ENCODE measurements at places on chromosomes 5 and 9.

DNA sequence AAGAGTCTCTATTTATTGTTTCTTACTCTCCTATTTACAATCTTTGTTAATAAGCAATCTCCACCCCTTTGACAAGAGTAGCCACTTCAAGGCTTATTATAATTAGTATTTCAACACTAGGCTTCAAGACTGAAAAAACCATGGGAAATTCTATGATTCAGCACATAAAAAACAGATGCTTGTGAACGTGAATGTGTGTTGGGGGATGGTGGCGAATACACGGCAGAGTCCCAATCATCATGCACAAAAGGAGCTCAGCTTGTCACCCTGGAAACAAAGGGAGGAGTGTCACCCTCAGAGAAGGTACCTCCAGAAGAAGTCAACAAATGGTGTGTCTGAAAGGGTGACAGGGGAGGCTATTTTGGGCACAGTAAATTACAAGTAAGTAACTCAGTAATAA is 157.2 kb upstream of the RETREG1 start:
- no peak for DNase-seq

- DNase-seq, result no peak
Measured at GRCh38 chr5:171595801-171596231, 176.4 kb downstream of the FGF18 start.

GRCh38 chr9:35658968-35659220 is 802 bp downstream of the CCDC107 start:
- no peak for DNase-seq

DNA sequence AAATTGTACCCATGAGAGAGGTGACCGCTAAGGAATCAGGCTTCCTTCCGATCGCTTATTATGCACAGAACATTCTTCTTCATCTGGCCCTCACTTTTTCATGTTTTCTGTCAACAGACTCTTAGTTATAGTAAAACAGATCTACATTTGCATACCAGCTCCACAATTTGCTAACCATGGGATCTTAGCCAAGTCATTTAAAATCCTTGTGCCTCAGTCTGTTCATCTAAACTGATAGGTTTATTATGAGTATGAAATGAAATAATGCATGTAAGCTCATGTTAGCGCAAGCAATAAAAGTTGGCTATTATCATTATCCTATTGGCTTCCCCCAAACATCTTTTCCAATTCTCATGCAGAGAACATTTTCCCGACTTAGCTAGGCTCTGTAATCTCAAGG is 42.3 kb downstream of the FGF1 start:
- no peak for DNase-seq

DNA sequence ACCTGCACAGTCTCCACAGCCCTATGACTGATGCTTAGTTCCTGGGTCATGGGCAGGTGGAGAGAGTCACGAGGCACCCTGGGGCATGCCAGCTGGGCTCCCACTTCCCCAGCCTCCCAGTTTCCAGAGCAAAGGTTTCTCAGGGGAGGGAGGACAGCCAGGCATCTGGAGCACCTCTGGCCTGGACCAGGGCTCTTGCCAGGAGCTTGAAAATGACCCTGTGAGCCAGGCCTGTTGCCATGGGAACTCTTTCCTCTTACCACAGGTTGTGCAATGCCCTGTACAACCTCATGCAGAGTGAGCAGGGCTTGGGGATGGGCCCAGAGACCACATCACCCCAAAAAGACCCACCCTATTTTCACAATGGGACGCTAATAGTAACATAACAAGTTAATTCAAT is 113.1 kb downstream of the PSD2 start:
- no peak for DNase-seq

DNA sequence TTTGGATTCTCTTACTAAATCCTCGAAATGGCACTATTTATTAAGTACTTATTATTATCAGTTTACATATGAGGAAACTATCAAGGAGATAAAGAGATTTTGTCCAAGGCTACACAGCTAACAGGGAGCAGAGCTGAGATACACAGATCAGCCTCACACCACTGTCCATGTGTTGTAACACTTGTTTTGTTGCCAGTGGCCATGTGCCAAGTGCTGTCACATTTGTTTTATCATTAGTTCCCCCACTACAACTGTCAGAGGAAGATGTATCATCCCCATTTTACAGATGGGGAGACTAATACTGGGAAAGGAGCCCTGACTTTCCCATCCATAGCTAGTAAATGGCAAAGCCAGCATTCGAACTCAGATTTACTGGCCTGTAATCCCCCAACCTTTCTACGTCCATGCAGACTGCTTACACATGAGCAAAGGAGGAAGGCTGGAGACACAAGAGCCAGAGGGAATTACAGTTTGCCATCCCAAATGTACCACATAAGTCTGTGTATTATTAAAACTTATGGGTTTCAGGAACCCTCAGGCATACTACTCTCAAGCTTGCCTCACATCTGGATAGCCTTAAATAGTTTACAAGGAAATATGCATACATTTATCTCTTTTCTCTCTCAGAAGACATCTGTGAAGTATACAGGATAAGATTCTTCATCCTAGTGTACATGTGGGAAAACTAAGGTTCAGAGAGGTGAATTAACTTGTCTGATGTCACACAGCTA is 25.1 kb downstream of the PAPPA start:
- no peak for DNase-seq

DNA sequence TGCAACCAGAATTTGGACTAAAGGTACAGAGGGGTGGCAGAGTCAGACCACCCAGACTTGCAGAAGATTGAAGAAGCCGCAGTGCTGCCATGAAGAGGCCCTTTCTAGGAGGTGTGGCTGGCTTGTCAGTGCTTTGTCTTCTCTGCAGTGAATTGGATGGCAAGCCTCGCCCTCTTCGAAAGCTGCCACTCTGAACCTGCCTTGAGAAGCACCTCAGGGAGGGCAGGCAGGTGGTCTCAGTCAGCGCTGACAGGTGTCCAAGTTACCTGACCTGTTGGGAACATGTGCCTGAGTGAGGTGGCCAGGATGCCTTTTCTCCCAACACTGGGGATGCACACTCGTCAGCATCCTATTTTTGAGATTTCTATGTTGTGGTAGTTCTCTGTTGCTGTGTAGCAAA is 6.2 kb downstream of the TENT4A start:
- DNase-seq, result no peak

DNA sequence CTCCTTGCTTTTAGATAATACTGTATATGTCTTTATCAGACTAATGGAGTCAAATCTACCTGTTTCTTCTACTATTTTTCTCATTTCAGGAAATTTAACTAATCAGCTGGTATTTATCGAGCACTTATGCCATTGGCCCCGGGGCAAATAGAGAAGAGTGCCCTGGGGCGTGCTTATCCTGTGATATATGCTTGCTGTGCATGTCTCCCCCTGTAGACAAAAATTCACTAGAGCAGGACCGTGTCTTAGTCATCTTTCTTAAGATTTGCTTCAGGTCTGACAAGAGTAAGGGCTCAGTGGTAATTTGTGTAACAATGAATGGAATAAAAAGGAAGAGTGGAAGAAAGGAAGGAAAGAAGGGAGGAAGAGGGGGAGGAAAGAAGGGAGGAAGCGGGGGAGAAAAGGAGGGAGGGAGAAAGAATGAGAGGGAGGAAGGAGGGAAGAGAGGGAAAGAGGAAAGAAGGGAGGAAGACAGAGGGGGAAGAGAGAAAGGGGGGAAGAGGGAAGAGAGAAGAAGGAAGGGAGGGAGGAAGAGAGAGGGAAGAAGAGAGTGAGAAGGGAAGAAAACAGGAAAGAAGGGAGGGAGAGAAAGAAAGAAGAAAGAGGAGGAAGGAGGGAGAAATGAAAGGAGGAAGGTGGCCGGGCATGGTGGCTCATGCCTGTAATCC is 295.7 kb upstream of the PANK3 start:
- DNase-seq, result no peak

DNA sequence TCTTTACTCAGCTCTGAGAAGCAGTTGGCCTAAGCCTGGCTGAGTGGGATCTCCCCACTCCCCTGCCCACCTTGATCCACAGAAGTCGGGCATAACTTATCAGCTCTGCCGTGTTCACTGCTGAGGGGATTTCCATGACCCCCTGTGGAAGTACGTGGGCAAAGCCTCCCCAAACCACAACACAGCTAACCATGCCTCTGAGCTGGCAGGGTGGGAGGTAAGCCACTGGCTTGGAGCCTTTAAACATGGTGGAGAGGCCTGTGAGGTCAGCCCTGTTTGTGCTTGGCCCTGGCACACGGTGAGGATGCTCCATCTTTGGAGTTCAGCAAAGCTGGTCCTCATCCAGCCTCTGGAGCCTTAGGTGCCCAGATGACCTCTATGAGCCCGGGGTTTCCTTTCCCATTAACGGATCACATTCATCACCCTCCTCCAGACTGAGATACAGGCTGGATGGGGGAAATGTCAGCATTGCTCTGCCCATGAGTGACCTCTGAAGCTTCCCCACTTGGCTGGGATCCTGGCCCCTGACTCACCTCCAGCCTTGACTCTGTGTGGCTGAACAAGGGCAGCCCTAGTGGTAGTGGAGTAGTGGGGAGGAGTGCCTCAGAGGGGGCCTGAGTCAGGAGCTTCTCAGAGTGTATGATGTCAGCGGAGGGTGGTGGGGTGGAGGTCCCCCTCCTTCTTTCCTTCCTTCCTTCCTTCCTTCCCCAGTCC is 6.2 kb downstream of the PDLIM4 start:
- no peak for DNase-seq

DNA sequence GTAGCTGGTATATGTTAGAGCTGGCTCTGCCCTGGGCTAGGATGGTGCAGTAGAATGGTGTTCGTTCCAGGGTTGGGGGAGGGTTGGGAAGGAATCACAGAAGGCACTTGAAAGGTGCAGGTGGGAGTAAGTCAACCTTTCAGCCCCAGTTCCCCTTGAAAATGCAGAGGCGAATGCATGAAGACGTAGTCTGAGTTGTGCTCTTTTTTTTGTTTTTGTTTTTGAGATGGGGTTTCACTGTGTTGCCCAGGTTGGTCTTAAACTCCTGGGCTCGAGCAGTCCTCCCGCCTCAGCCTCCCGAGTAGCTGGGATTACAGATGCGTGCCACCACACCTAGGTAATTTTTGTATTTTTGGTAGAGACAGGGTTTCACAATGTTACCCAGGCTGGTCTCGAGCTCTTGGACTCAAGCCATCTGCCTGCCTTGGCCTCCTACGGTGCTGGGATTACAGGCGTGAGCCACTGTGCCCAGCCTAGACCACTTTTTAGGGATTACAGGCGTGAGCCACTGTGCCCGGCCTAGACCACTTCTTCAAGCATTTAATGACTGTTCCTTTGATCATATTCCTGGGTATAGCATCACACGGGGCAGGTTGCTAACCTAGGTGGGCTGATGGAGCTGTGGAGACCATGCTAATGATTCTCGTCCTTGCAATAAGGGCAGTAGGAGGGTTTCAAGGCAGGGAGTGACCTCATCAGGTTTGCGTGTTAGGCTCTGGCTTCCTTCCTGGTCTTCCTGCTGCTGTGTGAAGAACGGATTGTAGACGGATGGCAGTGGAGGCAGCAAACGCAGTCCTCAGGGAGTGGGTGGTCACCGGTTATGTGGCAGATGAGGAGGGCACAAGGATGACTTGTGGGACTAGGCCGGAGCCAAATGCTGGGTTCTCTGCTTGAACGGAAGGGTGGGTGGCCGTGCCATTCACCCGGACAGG is 13.7 kb downstream of the EHMT1 start:
- no peak for DNase-seq

GRCh38 chr9:101674165-101674564 is 64.3 kb downstream of the GRIN3A start:
- DNase-seq, result no peak

GRCh38 chr5:143898916-143899591 is 87.1 kb downstream of the HMHB1 start:
- DNase-seq, result no peak

GRCh38 chr9:19493174-19493811 is 84.5 kb downstream of the ACER2 start:
- peak; percentile 9 for DNase-seq

DNA sequence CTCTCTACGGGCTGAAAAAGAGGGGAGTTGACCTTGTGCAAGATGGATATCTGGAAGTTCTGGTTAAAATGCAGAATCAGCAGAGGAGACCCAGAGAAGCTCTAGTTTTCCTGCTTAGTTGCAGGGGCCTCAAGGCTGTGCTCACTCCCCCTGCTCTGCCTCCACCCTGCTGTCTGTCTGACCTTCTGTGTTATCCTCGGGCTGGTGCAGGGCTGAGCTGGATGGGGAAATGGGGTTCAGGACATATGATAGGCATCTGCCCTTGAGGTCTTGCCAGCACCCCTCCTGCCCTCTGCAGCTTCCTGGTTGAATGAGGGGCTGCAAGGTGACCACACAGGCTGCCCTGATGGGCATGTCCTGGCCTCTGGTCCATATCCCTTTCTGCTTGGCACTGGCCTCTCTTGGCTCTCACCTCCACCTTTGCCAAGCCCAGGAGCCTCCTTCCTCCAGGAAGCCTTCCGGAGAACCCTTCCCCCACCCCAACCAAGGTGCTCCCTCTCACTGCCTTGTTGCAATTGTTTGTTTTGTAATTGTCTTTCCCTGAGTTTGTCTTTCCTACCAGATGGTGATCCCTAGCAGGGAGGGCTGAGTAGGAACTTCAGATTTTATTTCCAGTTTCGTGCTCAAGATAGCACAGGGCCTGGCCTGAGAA is 1.3 kb downstream of the TMEM268 start:
- no peak for DNase-seq

DNA sequence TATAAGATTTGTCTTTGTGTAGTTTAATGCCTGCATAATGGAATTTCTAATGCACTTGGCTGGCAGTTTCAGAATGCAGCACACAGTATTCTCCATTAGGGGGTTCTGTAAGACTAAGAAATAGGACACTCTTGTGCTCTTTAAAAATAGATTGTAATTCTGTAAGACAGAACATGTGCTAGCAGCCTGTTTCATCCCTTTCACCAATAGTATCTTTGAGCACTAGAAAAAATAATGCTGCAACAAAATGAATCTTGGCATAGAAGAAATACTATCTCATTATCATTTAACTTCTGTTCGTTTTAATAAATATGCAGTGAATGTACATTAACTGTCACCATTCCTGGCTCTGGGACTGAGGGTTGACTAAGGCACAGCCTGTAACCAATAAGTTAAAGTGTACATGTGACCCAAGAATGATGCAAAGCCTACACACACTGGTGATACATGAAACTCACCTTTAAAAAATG is 23.8 kb upstream of the ZNF622 start:
- no peak for DNase-seq

- DNase-seq, result no peak
Measured at GRCh38 chr5:136749016-136749415, 383.7 kb upstream of the TRPC7 start.

DNA sequence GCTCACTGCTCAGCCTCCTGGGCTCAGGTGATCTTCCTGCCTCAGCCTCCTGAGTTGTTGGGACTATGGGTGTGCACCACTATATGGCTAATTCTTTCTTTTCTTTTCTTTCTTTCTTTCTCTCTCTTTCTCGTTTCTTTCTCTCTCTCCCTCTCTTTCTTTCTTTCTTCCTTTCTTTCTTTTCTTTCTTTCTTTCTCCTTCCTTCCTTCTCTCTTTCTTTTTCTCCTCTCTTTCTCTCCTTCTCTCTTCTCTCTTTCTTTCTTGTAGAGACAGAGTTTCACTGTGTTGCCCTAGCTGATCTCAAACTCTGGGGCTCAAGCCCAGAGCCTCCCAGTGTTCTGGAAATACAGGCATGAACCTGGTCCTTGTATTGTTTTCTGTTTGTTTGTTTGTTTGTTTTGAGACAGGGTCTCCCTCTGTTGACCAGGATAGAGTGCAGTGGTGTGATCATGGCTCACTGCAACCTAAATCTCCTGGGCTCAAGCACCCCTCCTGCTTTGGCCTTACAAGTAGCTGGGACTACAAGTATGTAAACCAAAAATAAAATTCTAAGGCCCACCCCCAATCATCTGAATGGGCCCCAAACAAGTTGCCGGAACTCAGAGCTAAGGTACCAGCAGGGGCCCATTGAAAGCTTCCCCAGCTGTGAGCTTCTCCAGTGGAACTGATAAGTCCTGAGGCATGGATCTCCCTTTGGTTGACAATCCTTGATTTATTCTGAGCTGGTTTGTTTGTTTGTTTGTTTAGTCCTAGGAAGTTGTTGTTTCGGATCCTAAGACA is 11.9 kb upstream of the BTF3 start:
- no peak for DNase-seq

- DNase-seq, result no peak
Measured at GRCh38 chr5:396531-396961, 46.4 kb upstream of the EXOC3 start.

Measured in activated T-cell treated with anti-CD3 and anti-CD28 coated beads for 1 hour (primary cell).